Brain microvascular endothelial cell (primary cell): ENCODE measurements at places on chromosomes 16 and 17.

DNA sequence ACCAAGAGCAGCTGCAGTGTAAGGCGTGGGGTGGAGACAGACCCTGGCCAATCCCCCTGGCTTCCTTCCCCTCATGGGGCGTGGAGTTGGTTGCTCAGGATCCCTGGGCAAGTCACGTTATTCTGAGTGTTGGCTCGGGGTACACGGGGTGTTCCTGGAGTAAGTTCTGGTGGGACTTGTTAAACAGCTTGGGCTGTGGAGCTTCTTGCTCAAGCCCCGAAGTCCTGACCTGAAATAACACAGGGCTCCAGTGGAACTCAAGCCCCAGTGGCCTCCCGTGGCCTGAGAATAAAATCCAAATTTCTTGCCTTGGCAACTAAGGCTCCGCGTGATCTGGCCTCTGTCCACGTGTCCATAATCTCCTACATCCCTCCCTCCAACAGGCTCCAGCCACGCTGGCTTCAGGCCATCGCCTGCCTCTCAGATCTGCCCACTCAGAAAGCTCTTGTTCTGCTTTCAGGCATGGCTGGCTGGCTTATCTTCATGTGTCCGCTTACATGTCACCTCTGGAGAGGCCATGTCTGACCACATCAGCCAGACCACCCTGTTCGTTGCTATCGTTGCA is 49.3 kb upstream of the BCO1 start:
- no peak for DNase-seq

GRCh38 chr17:44775136-44775837 is 16.5 kb downstream of the ADAM11 start:
- peak; percentile 96 for DNase-seq

DNA sequence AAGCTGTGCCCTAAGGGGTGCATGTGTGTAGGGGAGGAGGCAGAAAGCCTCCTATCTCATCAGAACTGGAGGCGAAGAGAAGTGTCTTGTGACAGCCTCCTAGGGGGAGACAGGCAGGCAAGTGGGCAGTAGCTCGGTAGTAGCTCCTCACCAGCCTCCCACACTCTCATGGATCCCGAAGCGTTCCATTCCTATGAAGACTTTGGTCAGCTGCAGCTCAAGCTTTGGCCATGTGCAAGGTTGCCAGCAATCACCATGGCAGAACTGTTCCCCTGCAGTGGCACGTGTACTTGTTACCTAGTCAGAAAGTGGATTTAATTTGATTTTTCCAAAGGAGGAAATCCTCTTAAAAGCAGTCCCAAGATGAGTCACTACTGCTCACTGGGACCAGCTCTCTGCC is 6.7 kb downstream of the MRPL58 start:
- no peak for DNase-seq

DNA sequence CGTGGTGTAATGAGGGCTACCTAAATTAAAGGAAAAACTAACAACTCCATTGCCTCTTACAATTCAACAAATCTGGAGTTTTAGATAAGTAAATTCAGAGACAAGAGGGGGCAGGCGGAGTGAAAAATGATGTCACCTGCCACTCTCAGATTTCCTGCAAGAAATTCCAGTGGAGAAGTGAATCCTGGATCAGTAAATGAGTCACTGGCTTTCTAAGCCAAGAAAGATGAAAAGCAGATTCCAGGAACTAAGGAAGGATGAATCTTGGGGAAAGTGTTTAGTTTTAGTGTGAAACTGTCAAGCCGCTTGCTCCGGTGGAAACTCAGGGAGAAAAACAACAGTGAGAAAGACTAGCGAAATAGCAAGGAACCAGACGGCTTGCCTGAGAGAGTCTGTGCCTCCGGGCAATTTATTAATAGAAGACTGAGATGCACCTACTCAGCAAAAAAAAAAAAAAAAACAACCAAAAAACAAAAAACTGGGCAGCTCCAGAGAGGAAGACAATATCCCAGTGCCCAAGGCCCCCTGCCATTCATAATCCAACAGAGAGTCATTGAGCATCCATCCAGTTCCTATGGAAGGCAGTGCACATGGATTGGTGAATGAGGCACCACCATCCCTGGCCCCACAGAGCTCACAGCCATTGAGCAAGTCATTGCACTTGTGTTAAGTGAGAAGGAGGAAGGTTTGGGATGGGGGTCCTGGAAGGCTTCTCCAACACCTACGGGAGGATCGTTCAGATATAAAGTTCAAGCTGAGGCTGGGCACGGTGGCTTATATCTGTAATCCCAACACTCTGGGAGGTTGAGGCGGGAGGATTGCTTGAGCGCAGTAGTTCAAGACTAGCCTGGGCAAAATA is 12.1 kb upstream of the RIPOR1 start:
- no peak for DNase-seq

DNA sequence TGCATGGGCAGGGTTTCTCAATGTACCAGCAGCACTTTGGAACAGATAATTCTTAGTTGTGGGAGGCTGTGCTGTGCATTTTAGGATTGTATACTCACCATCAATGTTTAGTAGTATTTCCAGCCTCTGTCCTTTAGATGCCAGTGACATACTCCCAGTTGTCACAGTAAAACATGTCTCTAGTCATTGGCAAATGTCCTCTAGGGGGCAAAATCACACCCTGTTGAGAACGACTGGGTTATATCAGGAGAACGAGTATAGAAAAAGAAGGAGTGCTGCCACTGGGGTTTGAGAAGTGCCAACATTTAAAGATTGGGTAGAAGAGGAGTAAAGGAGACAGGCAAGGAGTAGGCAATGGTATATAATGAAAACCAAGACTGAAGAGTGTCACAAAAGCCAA is 37.9 kb upstream of the SMIM36 start:
- DNase-seq = peak; percentile 10

- DNase-seq = no peak
Measured at GRCh38 chr17:27560668-27561067, 70.3 kb upstream of the LGALS9 start.

GRCh38 chr17:82419540-82419939 is 1.2 kb upstream of the OGFOD3 start:
- DNase-seq = no peak

GRCh38 chr16:24838554-24839266 is 7.1 kb upstream of the SLC5A11 start:
- peak; percentile 60 for DNase-seq

- peak; percentile 82 for DNase-seq
Measured at GRCh38 chr17:35713069-35713728, 18.2 kb upstream of the RASL10B start.

GRCh38 chr17:17763734-17764133 is 73.1 kb downstream of the SREBF1 start:
- no peak for DNase-seq

GRCh38 chr17:63824362-63824761 is 2.9 kb upstream of the PSMC5 start:
- DNase-seq = no peak

GRCh38 chr17:82021107-82021899 is 1.4 kb downstream of the CENPX start:
- peak; percentile 59 for DNase-seq

- DNase-seq = peak; percentile 100
Measured at GRCh38 chr17:47649153-47649971, at the start of gene KPNB1. Gene KPNB1 (plus strand): TSS chr17:47649919. CDS start chr17:47650245, 326 bp downstream.

DNA sequence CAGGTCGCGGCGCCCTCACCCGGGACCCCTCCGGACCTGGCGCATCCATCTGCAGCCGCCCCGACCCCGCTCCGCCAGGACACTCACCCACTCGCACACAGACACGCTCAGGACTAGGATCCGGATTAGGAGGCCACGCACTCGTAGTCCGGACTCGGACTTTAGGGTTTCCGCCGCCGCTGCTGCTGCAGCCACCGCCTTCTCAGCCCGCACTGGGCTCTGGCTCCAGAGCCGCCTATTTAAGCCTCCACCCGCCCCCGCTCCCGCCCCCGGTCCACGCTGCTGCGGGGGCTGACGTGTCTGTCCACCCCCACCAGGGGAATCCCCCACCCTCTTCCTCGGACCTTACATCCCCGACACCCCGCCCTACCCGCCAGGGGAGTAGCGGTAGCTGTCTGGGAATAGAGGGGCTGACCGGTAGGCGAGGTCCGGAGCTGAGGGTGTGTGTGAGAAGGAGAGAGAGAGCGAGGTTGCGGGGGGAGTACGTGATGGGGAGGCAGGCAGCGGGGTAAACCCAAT is at the start of gene RRAD:
Gene RRAD (minus strand): TSS at position 214 of the 519 bp plus-strand sequence. CDS start 356 bp downstream, outside the sequence.
- DNase-seq = peak; percentile 19

- DNase-seq = no peak
Measured at GRCh38 chr17:82674656-82675475, 23.6 kb downstream of the RAB40B start.

DNA sequence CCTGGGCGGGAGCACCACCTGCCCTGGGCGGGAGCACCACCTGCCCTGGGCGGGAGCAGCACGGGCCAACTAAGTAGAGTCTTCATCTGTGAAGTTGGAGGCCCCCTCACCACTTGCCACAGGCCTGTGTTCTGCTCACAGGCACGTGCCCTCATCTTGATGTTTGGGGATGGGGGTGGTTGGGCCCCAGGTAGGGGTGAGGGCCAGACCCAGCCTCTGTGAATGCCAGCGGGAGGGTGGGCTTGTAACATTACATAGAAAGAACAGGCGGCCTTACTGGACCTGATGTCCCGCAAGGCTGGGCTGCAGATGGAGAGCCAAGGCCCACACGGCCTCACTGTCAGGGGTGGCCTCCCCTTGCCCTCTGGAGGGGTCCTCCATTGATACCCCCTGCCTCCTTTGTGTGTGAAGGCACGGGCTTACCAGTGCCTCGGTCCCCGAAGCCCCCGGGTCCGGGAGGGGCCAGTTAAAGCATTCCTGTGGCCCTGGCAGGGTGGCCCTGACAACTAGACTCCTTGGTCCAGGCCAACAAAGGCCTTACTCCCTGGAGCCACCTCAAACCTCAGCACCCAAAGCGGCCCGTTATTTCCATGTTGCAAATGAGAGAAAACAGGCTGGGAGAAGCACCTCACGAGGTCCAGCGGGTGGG is 1.1 kb upstream of the SLC16A3 start:
- DNase-seq = no peak

DNA sequence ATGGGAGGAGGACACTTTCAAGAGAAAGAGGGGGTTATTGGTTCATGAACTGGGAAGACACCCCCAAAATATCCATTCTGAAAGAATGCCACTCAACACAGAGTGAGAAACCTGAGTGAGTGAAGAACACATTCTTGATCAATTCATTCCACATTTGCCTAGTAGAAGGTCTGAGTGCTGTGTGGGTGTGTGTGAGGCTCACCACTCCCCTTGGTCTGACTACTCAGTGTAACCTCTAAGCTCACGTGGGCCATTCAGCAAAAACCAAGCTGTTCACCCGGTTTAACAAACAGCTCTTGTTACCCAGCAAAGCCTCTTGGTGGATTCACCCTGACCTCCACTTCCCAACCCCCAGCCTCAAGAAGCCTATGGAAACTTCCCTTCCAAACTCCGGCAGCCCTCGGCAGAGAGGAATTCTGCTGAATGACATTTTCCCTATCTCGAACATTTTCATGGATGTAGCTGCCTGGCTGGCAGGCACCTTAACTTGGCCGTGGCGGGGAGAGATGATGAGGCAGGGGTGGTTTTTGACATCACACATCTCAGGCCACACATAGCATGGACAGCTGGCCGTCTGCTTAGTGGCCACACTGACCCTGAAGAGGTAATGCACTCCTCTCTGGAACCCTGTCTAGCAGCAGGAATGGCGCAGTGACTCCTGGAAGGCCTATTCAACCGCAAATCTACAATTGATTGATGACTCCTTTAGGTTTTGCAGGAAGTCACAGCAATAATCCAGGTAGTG is 11.6 kb downstream of the ST6GALNAC1 start:
- no peak for DNase-seq

DNA sequence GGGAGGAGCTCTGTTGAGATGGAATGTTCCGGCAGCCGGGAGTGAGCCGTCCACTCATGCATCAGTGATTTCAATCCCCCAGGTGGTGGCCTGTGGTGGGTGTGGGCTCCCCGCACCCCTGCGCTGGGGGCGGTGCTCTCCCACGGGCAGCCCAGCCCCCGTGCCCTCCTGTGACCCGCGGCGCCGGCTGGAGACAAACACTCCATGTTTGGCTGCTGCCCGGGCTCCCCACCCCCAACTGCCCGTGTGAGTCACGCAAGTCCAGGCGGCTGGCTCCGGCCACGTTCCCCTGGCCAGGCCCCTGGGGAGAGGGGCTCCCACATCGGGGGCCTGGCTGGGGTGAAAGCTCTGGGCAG is 29.4 kb downstream of the CACNA1H start:
- DNase-seq = peak; percentile 93

- DNase-seq = no peak
Measured at GRCh38 chr17:46877466-46877865, 26.1 kb downstream of the WNT9B start.

DNA sequence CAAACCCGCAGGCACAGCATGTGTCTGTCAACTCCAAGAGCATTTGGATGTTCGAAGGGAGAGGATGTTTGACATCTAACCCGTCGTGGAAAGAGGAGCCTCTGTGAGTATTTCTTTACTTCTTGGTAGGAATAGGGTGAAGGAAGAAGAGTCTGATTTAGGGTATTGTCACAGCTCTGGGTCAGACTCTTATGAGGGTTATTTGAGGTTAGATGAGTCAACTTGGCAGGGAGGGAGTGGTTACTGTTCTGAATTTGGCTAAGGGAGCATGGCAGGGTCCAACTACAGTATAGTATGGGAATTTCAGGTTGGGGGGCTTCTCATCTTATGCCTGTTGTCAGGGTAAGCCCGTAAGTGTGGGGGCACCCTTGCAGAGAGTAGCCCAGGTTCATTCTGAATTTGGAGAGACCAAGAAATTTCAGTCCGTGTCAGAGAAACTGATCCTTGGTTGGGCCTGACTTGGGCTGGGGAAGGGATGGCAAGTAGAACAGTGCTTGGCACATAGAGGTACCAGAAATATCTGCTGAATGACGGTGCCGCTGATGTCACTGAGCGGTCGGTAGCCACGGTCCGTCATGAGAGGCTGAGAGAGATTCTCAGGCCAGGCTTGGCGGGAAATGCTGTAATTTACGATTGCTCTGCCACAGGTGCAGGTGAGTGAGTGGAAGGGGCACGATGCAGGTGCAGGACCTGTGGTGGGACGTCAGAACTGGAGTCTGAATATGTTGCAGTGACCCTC is 43.2 kb downstream of the MYH3 start:
- no peak for DNase-seq

DNA sequence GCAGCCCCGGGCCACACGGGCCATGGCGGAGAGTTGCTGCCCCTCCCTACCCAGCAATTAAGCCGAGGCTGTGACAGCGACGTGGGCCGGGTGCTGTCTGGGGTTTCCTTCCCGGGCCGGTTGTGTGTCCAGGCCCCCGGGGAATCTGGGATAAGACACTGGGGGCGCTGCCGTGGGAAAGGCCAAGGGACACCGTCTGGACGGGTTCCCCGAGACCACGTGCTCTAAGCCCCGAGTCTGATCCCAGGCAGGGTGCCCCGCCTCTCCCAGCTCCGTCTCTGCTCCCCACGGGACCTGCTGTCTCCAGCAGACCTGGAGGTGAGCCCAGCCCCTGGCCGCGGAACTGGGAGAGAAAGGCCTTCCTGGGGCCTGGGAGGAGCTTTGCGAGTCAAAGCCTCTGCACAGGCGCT is 92.2 kb downstream of the IRX3 start:
- DNase-seq = no peak

DNA sequence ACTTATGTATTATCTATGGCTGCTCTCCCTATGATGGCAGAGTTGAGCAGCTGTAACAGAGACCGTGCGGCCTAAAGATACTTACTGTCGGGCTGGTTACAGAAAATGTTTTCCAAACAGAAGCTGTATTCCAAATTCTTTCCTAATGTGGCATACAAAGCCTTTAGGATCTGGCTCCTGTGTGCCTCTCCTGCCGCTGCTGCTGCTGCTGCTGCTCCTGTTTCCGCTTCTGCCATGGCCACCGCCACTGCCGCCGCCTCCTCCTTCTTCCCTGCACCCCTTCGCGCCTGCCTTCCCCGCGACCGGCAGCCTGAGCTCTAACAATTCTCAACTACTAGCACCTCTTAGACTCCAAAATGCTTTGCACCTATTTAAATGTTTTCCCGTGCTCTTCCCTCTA is 263.9 kb upstream of the TBX2 start:
- no peak for DNase-seq
